ENCODE measurements at places on chromosomes 4 and X. TPM values are rescaled to one million over a fixed set of nuclear protein-coding genes. Genes with fewer than 3 reads are reported as not detected.
A peak's percentile ranks its signal among the peaks of the same experiment; 100 is the strongest.

- DNase-seq: peak; percentile 35
Observed at GRCh38 chr4:118757761-118758251, 72.6 kb downstream of the METTL14 start.

DNA sequence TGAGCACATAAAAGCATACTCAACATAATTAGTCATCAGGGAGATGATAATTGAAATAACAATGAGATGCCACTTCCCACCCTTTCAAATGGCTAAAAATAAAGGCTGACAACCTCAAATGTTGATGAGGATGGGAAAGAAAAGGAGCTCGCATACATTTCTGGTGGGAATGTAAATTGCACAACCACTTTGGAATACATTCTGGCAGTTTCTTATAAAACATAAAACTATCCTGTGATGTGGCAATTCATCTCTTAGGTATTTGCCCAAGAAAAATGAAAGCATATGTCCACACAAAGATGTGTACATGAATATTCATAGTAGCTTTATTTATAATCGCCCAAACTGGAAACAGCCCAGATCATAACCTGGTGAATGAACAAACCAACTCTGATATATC is 687 bp upstream of the ZNF275 start:
- DNase-seq: no peak

The MAGEA6 gene
- not detected for polyA plus RNA-seq

The MAGEE1 gene
- polyA plus RNA-seq: 4.9 TPM

GRCh38 chr4:104826171-104826570 is 320.5 kb upstream of the TET2 start:
- no peak for DNase-seq

GRCh38 chr4:118081434-118081833 is 47.1 kb downstream of the NDST3 start:
- DNase-seq: no peak

DNA sequence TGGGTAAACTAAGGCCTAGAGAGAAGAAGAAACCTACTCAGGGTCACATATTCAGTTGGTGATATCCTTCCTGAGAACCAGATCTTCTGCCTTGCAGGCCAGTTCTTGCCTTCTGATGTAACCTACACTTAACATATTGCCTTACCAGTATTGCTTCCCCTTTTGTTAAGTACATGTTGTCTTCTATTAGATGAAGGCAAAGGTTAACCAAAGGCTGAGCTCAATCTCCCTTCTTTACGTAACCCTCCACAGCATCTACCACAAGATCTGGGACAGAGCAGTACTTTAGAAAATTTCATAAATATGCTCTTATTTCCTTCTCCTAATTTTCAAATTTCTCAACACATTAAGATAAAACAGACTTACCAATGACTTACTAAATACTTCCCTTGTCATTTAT is 474.4 kb downstream of the SH2D1A start:
- no peak for DNase-seq
